T-cell (primary cell): ENCODE measurements at places on chromosomes 11 and 22. TPM values are rescaled to one million over a fixed set of nuclear protein-coding genes. Genes with fewer than 3 reads are reported as not detected.

PHOX2A gene
- total RNA-seq, result not detected

DNA sequence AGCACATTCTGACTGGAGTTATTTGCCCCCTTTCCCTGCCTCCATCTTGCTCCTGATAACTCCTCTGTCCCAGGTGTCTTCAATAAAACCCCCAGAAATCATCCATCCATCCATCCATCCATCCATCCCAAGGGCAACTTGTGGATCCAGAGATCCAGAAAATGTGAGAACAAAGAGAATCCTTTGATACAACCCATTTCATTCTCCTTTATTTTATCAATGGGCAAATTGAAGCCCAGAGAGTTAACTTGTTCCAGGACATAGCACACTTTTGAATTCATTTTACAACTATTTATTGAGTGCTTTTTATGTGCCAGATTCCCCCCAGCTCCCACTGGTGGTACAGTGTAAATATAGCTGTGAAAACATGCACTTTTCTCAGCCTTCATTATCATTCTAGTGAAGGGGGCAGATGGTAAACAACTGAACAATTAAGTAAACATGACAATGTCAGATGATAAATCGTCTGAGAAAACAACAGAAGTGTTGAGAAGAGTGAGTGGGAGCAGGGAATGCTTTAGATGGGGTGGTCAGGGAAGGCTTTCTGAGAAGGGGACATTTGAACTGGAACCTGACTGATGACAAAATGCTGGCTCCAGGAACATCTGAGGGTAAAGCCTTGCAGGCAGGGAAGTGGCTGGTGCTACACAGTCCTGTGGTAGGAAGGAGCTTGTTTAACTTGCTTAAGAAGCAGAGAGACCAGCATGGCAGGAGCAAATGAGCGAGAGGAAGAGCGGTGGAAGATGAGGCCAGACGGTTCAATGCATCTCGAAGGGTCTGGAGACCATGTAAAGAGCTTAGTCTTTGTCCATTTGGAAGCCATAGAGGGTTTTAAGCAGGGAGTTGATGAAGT is 80.0 kb upstream of the TIMP3 start:
- DNase-seq, result no peak
- no peak overlapping the region for H3K27ac ChIP-seq
- peaks cover 3% of the 10 kb centered on the region for H3K27me3 ChIP-seq
- no peak overlapping the region for H3K4me3 ChIP-seq

BIK gene
- total RNA-seq, result 2.7 TPM

SCUBE1 gene
- total RNA-seq, result 0.10 TPM

DNA sequence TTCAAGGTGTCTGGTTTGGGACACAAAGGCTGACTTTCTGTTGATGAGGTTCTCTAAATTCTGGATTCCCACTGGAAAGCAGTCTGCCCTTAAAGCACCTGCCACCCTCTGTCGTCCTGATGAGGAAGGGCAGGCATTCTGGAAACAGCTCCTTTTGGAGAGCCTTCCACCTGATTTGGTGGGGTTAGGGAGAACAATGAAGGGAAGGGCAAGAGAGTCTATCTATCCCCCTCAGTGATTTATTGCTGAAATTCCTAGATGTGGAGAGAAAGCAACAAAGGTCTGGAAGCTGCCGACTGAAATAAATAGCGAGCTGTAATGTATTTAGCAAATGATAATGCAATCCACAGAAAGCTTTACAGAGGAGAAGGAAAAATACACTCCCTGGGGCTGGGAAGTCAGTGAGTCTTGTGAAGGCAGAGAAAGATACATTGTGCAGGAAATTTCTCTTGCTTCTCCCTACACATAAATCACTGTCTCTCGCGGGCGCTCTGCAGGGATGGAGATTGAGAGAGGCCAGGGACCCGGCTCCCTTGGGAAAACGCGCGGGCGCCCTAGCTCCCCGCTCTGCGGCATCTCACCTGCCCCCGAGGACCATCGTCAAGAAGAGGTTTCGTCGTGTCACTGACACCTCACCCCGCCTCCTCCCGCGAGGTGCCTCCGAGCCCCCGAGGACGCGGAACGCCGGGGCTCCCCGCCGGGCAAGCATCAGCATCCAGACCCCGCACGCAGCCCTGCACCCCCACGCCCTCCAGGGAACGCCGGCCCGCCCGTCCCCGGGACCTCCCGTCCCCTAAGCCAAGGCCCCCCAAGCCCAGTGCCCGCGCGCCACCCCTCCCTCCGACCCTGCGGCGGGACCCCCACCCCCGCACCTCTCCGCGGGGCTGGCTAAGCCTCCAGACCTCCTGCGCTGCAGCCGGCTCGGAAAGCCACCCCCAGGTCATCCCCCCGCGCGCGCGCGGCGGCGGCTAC is 673 bp downstream of the CDON start:
- peak overlapping the region; percentile 35 for H3K4me3 ChIP-seq
- H3K27me3 ChIP-seq, result peaks cover 5% of the 10 kb centered on the region
- H3K4me1 ChIP-seq, result peaks cover 15% of the 10 kb centered on the region
- H3K36me3 ChIP-seq, result no peaks in the 10 kb centered on the region
- no peak for DNase-seq

DNA sequence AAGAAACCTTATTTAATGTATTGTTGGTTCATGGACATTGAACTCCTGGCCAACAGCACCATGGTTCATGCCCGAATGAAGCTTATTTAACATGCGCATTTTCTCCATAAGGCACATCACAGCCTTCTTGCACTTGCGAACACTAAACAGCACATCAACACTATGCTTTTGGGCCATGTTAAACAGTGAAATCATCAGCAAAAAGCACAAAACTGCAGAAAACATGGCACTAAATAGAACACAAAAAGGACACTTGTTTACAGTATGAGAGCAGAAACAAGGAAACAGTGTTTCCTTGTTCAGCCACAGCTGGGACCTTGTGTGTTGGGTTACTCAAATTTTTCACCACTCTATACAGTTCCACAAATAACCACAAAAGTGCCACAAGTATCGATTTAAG is 122.3 kb downstream of the MSANTD4 start:
- no peak overlapping the region for H3K27ac ChIP-seq
- no peaks in the 10 kb centered on the region for H3K36me3 ChIP-seq
- H3K27me3 ChIP-seq, result peaks cover 4% of the 10 kb centered on the region
- no peaks in the 10 kb centered on the region for H3K4me1 ChIP-seq
- no peak for DNase-seq
